Pancreas (tissue), 10 donors: ENCODE measurements at places on chromosomes 1 and 21. TPM values are rescaled to one million over a fixed set of nuclear protein-coding genes. Genes with fewer than 3 reads are reported as not detected.

Gene ZRANB2
- polyA plus RNA-seq = 62.9 TPM

Gene ZYG11A
- not detected for polyA plus RNA-seq

- no peak overlapping the region for H3K27ac ChIP-seq
- H3K27me3 ChIP-seq = no peaks in the 10 kb centered on the region
- no peak for DNase-seq
- no peak overlapping the region for H3K4me3 ChIP-seq
Observed at GRCh38 chr1:90319918-90320317, 325.0 kb downstream of the ZNF326 start.

- H3K36me3 ChIP-seq = no peaks in the 10 kb centered on the region
- H3K27ac ChIP-seq = no peak overlapping the region
- no peaks in the 10 kb centered on the region for H3K27me3 ChIP-seq
- H3K4me1 ChIP-seq = no peaks in the 10 kb centered on the region
Observed at GRCh38 chr1:13543451-13544220, 29.8 kb upstream of the LRRC38 start.

DNA sequence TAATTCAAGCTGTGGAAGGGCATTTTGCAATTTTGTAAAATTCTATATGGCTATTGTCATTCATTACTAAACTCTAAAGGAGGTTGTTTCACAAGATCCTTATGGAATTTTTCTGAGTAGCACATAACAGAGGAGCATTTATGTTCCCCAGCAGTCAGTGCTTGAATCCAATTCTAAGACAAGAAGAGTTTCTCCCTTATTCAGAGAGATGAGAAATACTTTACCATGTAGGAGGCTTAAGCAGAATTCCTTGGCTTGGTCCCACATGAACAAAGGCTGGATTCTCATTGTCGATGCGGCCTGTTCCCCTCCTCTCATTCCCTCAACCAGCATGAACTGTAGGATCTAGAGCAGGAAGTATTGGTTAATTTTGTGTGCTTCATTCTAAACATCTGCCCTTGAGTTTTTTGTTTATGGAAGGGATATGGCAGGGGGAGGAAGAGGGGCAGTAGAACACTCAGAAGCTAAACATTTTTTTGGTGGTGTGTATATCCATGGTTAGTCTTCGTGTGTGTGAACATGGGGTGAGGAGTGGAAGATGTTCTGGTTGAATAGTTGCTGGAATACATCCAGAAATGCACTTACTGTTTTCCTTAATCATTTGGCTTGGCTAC is 74.3 kb downstream of the LAMC1 start:
- H3K36me3 ChIP-seq = no peaks in the 10 kb centered on the region
- no peaks in the 10 kb centered on the region for H3K27me3 ChIP-seq
- no peak overlapping the region for H3K4me3 ChIP-seq
- no peaks in the 10 kb centered on the region for H3K4me1 ChIP-seq
- no peak for DNase-seq

GRCh38 chr1:173084292-173084691 is 33.6 kb upstream of the TNFSF18 start:
- DNase-seq = no peak
- no peak overlapping the region for H3K27ac ChIP-seq
- H3K4me3 ChIP-seq = no peak overlapping the region
